NCI-H446 treated with DMSO at 0.1 percent for 48 hours (cell line): ENCODE measurements at places on chromosomes 5 and 9.

DNA sequence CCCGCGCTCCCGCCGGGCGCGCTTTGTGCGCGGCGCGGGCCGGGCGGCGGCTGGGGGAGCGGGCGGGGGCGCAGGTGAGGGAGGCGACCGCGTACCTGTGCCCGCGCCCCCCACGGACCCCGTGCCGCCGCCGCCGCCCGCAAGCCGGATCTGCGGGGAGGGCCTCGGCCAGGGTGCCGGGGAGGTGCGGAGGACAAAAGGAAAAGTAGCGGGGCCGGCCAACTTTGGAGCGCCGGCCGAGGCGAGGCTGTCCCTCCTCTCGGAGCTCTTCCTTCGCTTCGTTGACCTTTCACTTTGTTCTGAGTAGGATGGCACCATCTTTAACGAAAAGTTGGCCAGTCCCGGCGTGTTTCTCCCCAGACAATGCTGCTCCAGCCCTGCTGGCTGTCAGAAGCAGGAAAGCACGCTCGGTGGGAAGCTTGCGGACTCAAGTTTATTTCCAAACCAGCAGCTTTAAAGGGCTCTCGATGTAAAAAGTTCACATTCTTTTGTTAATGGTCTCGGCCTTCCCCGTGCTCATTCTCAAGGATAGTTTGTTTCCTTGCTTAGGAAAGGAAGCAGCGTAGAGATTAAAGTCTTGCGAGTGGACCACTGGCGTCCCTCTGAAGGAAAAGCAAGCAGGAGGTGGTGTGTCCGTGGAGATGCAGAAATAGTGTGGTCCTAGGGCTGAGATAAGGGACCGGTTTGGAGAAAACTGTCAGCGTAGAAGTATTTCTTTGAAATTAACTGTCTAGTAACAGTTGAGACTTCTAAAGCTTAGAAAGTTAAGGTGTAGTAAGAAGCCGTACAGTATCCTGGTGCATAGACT, 639 bp downstream of the EHMT1 start:
- DNase-seq = no peak

GRCh38 chr5:170617533-170618490, 114.0 kb downstream of the KCNIP1 start:
- DNase-seq = no peak

DNA sequence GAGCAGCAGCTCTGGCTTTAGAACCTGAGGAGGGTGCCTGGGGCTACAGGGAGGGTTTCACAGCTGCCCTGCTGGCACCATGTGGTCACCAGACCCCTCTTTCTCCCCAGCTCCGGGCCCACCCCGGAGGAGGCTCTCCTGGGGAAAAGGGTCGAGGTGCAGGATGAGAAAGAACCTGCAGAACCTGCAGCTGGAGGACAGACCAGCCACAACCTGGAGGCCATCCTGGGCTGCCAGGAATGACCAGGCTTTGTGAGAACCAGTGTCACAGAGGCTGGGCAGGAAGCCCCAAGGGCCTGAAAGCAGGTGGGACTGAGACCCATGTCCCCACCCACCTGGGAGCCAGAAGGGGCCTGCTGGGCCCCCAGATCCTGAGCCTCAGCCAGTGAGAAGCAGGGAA, 23.0 kb downstream of the SEMA4D start:
- DNase-seq = no peak

DNA sequence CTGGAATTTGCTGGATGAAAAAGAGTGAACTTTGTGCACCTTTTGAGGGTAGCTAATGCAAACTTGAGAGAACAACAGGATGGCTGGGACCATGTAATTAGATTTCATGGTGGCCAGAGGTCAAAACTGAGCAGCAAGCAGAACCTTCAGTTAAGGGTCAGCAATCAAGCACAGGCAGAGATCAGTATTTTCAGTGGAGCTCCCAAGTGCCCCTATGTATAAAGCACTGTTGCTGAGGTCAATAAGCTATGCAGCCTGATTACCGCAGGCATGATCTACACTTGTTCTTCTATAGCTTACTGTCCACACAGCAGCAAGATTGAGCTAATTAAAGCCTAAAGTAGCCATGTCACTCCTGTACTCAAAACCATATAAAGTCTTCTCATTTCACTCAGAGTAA, 62.1 kb upstream of the TMC1 start:
- no peak for DNase-seq

GRCh38 chr9:68955330-68955729, 58.6 kb downstream of the PRKACG start:
- DNase-seq = no peak

GRCh38 chr5:168553377-168554130, 24.4 kb downstream of the FBLL1 start:
- DNase-seq = no peak

- no peak for DNase-seq
Observed at GRCh38 chr9:38288502-38288901, 104.0 kb upstream of the ALDH1B1 start.

DNA sequence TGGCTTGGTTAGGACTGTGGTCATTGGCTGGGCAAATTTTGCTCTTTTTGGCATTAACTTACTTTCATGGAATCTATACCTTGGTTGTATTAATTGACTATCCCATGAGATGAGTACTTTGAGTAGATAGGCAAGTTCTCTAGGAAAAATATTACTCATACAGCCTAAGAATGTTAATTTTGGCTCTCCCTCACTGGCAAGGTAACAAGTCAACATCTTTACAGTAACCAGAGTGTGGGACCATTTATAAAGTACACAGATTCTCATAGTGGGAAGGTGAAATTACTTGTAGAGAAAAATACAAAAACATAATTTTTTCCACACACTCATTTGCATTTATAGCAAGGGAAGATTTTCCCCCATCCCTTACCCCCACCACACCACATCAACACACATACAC, 154.6 kb upstream of the ZNF608 start:
- DNase-seq = peak; percentile 15

DNA sequence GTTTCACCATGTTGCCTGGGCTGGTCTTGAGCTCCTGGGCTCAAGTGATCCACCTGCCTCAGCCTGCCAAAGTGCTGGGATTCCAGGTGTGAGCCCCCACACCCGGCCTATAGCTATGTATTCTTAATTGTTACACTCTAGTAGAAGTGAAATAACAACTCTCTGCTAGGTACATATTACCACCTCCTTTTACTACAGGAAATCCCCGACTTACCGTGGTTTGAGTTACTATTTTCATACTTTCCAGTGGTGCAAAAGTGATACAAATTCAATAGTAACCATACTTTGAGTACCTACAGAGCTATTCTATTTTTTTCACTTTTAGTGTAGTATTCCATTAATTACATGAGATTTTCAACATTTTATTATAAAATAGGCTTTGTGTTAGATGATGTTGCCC, 719 bp downstream of the ARL14EPL start:
- DNase-seq = no peak

GRCh38 chr5:178769617-178770260, 39.3 kb upstream of the ZNF354A start:
- no peak for DNase-seq

DNA sequence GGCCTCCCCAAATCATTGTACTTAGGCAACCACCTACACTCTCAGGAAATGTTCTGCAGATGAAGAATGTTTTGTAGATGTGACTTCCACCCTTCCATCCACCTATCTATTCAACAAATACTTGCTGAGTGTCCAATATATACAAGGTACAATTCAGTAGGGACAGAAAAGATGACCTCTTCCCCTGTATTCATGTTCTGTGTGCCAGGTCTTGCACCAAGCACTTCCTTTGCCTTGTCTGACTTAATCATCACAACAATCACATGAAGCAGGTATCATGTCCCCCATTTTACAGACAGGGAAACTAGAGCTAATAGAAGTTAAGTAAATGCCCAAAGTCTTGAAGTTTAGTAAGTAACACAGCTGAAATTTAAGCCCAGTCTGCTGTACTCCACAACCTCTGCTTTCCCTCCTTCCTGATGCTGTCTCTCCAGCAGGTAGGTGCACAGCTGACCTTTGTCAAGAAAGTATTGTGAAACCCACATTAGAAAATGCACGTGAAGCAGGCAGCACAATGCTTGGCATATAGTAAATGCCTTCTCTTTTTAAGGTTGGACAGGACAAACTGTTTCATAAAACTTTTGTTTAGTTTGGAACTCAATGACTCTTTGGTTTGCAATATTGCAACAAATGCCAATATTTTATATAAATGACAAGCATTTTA, 296.5 kb downstream of the DEPDC1B start:
- no peak for DNase-seq

GRCh38 chr5:152349683-152350526, 55.2 kb downstream of the NMUR2 start:
- DNase-seq = no peak

- no peak for DNase-seq
Observed at GRCh38 chr5:95035891-95036685, 248.8 kb downstream of the MCTP1 start.

GRCh38 chr9:91994422-91994821, 44.4 kb upstream of the ROR2 start:
- no peak for DNase-seq
